ENCODE measurements at places on chromosomes 16 and 17.

- DNase-seq, result no peak
Measured at GRCh38 chr16:66147291-66147690, 219.2 kb upstream of the CDH5 start.

DNA sequence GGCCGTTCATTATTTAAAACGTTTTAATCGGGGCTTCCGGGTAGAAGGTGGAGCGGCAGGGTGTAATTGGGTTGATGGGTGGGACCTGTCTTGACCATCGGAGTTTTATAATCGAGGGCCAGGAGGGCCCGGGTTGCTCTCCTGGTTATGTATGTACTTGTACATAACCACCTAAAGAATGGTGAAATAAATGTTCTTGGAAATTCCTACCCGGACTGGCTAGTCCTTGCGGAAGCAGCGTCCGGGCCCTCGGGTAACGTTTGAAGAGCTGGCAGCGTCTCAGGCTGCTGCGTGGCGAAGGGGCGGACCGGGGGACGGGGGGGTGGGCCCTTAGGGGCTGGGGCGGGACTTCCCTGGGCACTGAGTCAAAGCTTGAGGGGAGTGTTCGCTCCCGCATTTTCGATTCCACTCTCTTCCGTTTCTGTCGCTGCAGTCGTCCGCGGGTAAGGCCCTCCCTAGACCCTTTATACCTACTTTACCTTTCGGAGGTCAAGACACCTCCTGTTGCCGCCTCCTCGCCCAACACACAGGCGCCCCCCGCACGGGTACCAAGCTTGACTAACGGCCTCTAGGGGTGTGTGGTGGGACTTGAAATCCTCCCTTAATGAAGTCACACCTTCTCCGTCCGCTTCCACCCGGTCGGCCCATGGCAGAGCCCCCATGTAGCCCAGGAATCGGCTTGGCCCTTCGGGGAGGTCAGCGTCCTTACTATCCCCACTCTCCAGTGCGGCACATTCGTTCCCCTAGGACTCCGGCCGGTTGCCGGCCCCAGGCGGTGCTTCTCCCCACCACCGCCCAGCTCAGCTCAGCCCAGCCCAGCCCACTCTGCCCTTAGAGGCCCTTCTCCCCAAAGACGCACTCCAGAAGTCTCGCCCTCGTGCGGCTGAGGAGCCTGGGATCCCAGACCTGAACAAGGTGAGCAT, at the start of gene TMEM106A:
Gene TMEM106A, plus strand, starts transcription at position 396 of the 923 bp plus-strand sequence. CDS start 1,167 bp downstream, outside the sequence.
- DNase-seq, result peak; percentile 58

DNA sequence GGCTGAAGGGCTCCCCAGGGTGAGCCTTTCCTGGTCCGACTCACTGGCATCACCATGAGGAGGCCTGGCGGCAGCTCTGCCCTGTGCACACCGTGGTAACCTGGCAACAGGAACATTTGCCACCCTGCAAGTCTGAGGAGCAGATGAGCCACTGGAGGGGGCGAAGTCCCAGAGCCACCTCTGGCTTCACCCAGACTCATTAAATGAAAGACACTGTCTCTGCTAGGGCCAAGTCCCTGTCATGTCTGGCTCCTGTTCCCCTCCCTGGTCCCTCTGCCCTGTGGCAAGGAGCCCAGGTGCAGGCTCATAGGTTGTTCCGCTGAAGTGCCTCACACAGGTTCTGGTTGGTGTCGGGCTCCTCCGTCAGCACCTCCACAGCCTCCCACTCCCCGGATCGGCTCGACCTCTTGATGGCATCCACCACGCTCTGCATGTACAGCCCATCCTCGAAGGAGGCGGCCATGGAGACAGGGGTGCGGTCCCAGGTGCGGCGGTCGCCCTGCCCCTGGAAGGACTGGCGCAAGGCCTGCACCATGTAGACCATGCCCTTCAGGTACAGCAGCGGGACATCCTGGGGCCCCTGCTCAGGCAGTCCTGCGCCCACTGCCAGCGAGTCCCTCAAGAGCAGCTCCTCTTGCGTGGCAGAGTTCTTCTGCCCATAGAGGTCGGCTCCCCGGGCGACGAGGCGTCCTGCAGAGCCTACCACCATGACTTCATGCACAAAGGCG, 8.4 kb downstream of the C16orf86 start:
- no peak for DNase-seq

DNA sequence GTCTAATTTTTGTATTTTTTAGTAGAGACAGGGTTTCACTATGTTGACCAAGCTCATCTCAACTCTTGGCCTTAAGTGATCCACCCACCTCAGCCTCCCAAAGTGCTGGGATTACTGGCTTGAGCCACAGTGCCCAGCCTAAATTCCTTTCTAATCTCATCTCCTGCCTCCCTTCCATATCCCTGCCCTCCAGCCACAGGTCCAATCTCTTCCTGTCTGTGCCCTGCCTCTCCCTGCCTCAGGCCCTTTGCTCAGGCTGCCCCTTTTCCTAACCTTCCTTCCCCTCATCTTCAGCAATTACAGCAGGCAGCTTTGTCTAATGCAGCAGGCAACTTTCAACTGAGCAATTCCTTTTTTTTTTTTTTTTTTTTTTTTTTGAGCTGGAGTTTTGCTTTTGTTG, 46.8 kb downstream of the CFAP20 start:
- no peak for DNase-seq

DNA sequence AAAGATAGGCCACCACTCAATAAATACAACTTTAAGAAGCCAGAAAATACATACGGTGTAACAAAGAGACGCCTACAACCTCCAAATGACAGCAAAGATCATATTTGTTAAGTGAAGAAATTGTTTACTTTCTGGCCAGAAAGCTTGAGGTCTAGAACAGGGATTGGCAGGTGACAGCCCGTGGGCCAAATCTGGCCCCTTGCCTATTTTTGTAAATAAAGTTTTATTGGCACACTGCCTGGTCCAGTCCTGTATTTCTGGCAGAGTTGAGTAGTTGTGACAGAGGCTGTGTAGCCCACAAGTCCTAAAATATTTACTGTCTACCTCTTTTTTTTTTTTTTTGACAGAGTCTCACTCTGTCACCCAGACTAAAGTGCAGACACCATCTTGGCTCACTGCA, 3.4 kb upstream of the CLEC19A start:
- DNase-seq, result no peak

DNA sequence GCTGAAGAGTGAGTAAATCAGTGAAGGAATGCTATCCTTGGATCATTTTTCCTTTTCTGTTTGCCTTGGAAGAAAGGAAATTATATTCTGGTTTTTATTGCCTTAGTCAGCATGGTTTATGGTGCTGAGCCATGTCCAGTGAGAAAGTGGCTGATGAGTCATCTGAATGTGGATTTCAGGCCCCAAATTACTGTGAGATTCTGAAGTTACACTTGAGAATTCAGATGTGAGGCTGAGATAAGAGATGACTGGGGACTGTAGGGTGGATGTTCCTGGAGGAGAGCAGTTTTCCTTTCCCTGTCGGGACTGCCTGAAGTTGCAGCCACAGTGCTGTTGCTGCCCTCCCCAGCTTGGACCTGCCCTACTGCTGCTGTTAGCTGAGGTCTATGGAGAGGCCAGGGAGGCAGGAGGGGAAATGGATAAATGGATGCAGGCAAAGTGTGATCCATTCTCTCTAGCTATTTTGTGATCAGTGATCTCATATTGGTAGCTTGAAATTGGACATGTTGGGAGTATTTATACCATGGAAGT, 4.2 kb upstream of the MAP3K14 start:
- DNase-seq, result peak; percentile 96

DNA sequence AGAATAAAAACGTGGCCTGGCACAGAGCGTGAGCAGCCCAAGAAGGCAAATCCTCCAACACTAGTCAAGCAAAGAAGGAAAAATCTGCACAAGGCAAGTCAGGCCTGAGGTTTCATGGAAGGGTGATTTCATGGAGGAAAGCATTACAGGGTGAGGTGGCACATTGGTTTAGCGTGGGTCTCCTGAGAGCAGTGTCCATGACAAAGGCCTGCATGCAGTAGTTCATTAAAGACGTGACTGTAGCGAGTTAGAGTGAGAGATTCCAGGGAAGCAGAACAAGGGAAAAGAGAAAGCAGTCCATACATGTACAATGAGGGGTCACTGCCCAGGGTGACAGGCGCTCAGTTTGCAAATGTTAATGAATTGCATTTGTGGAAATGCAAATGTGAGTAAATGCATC, 285.0 kb upstream of the ERCC4 start:
- DNase-seq, result no peak

Data from AG04449 (cell line).